GM23248 (cell line): ENCODE measurements at places on chromosomes 7 and 10. TPM values are rescaled to one million over a fixed set of nuclear protein-coding genes. Genes with fewer than 3 reads are reported as not detected.

- peak overlapping the region; percentile 37 for H3K4me3 ChIP-seq
- no peaks in the 10 kb centered on the region for H3K36me3 ChIP-seq
Observed at GRCh38 chr7:45978010-45978681, 57.1 kb upstream of the IGFBP3 start.

DNA sequence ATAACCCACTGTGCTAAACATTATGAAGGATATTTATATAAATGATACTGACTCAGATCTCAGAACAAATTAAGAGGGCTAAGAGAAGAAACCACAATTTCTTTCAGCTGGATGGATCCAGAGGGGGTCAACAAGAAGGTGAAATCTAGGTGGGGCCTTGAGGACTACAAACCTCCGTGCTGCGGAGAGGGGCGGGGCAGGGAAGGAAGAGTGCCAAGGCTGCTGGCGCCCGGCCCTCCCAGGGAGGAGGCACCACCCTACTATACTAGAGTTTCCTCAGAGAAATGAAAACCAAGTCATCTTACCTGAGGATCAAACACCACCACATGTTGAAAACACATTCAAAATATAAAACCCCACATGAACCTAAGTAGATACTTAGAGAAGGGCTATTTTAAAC, 29.3 kb upstream of the CRYGN start:
- peaks cover 51% of the 10 kb centered on the region for H3K36me3 ChIP-seq
- no peaks in the 10 kb centered on the region for H3K27me3 ChIP-seq
- no peak for DNase-seq
- H3K27ac ChIP-seq, result no peak overlapping the region

GRCh38 chr7:35418716-35419390, 165.0 kb upstream of the TBX20 start:
- no peaks in the 10 kb centered on the region for H3K36me3 ChIP-seq
- H3K4me3 ChIP-seq, result no peak overlapping the region
- H3K27ac ChIP-seq, result no peak overlapping the region
- no peak for DNase-seq
- 0 out of 2 replicates have a peak, but pooled peaks cover 17% of the 10 kb centered on the region for H3K27me3 ChIP-seq
- no peaks in the 10 kb centered on the region for H3K4me1 ChIP-seq

DNA sequence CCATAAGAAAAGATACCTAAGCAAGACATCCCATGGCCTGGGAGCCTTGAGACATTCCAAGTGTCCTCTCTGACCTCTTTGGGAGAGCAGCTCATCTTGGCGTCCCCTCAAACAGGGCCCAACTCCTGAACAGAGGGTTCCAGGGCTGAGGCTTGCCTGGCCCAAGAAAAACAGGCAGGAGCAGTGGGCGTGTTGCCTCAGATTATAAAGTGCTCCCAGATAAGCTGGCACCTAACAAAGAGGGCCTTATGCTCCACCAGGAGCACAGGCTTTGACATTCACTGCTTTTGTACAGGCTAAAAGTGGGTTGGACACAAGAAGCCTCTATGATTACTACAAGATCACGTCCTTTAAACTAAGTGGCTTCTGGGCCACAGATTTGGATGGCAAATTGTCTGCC, 193.1 kb downstream of the FGFR2 start:
- no peak for DNase-seq
- H3K27ac ChIP-seq, result no peak overlapping the region
- no peak overlapping the region for H3K4me3 ChIP-seq

DNA sequence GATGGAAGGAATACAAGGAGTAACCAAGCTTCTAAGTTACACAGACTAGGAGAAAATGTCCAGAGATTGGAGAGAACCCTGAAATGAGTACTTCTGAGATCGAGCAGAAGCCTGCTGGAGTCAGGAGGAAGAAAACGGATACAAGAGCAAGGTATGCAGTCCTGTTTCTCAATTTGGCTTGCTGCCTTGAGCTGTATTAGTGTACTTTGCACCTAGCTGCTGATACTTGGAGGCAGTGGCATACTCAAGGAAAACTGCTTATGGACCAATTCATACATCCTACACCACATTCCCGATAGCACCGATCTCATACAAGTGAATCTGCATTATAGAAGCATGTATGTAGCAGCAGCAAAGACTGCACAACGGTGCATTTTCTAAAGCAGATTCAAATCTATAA, 14.4 kb downstream of the PIP4K2A start:
- no peaks in the 10 kb centered on the region for H3K36me3 ChIP-seq
- no peak overlapping the region for H3K4me3 ChIP-seq
- no peak for DNase-seq

- no peaks in the 10 kb centered on the region for H3K4me1 ChIP-seq
- no peak for DNase-seq
- H3K27me3 ChIP-seq, result no peaks in the 10 kb centered on the region
- H3K27ac ChIP-seq, result no peak overlapping the region
Observed at GRCh38 chr7:28516390-28517172, 104.3 kb downstream of the CREB5 start.

DNA sequence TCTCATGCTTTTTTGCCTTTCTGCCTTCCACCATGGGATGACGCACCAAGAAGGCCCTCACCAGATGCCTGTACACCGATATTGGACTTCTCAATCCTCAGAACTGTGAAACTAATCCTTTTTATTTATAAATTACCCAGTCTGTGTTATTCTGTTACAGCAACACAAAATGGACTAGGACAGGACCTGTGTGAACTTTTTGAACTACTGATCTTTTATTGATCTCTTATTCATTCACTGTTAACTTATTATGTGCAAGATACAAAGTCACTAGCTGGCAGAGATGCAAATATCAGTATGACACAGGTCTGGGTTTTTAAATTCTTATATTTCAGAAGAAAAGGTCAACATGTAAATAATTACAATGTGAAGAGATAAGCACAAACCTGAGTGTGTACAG, 635.8 kb downstream of the SORCS1 start:
- H3K27me3 ChIP-seq, result no peaks in the 10 kb centered on the region
- no peaks in the 10 kb centered on the region for H3K36me3 ChIP-seq
- H3K27ac ChIP-seq, result no peak overlapping the region
- H3K4me3 ChIP-seq, result no peak overlapping the region
- no peaks in the 10 kb centered on the region for H3K4me1 ChIP-seq

DNA sequence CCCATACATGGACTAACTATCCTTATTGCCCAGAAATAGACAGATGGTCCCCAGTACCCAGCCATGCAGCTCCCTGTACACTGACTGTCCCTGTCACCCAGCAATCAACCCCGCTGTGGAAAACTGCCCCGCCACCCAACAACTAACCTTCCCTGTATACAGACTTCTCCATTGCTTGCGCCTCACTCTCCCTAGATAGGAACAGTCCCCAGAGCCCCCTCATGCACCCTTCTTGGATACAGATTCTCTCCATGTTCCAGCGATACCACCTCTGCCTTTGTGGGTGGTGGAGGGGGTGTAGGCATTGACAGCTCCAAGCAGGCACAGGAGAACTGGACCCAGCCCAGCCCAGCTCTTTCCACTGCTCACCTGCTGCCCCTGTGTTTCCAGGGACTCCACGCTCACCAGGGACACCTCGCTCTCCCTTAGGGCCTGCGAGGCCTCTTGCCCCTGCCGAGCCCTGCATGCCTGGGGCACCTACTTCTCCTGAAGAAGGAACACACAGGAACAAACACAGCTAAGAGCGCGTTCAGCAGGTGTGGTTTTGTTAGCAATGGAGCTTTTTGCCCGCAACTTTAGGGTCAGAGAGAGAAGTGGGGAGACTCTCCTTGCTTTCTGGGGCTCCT, 7.2 kb downstream of the SFTPD start:
- no peaks in the 10 kb centered on the region for H3K36me3 ChIP-seq
- H3K27ac ChIP-seq, result no peak overlapping the region
- no peaks in the 10 kb centered on the region for H3K4me1 ChIP-seq
- H3K4me3 ChIP-seq, result no peak overlapping the region
- H3K27me3 ChIP-seq, result peaks cover 12% of the 10 kb centered on the region

DNA sequence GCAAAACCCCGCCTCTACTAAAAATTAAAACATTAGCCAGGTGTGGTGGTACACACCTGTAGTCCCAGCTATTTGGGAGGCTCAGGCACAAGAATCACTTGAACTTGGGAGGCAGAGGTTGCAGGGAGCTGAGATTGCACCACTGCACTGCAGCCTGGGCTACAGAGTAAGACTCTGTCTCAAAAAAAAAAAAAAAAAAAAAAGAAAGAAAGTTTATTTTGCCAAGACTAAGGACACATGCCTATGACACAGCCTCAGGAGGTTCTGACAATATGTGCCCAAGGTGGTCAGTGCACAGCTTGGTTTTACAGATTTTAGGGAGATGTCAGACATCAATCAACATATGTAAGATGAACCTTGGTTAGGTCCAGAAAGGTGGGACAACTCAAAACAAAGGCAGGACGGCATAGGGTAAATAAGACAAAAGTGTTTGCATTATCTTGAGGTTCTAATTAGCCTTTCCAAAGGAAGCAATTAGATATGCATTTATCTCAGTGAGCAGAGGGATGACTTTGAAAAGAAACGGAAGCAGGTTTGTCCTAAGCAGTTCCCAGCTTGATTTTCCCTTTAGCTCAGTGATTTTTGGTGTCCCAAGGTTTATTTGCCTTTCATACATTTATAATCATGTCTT, 20.7 kb upstream of the OTUD1 start:
- no peak overlapping the region for H3K4me3 ChIP-seq
- H3K27me3 ChIP-seq, result no peaks in the 10 kb centered on the region; the same call in 1 of the 2 replicates
- no peak for DNase-seq
- no peaks in the 10 kb centered on the region for H3K36me3 ChIP-seq
- H3K4me1 ChIP-seq, result no peaks in the 10 kb centered on the region

- H3K4me1 ChIP-seq, result no peaks in the 10 kb centered on the region
- no peak overlapping the region for H3K4me3 ChIP-seq
- no peak overlapping the region for H3K27ac ChIP-seq
- no peaks in the 10 kb centered on the region for H3K36me3 ChIP-seq
Observed at GRCh38 chr7:149735181-149735602, 38.2 kb downstream of the ZNF467 start.

DNA sequence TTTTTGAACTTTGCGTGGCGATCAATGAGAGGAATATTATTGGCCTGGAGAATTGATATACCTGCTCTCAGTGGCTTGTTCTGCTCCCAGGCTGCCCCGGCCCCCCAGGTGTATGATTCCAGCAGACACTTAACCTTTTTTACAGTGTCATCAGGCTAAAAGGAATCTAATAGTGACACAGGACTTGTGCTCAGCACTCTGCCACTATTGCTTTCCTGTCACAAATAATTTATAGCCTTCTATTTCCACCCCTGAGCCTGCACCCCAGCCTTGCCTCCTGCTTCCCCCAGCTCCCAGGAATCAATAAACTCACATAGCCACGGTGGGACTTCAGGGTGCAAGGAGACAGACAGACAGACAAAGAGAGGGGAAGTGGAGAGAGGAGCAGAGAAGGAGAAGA, 28.3 kb downstream of the PAX2 start:
- no peak overlapping the region for H3K27ac ChIP-seq
- peaks cover 69% of the 10 kb centered on the region for H3K27me3 ChIP-seq
- DNase-seq, result no peak
- no peaks in the 10 kb centered on the region for H3K4me1 ChIP-seq
- H3K36me3 ChIP-seq, result no peaks in the 10 kb centered on the region

DNA sequence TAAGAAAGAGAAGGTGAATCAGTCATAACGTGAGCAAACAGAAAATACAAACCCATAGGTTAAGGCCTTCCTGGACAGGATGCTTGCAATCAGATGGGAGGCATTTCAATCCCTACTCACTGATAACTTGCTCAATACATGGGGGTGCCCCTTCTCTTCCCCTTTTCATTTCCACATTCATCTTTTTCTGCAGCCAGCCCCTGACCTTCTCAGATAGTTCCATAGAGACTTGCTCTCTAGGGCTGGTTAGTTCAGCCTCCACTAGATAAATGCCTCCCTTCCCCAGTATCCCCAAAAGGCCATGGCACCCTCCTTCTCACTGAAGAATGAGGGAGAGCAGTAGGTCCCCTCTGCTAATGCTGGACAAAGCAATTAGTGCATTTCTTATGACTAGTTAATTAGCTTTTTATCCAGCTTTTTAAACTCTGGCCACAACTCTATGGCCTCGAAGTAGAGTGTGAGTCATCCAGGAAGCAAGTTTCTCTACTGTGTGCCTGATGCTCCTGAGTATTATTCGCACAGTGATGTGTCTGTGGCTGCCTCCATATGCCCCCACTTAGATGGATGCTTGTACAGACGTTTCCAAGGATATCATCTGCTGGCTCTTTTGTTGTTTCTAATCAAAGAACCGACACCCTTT, 12.7 kb downstream of the CHN2 start:
- peak; percentile 42 for DNase-seq
- peaks cover 13% of the 10 kb centered on the region for H3K27me3 ChIP-seq
- H3K27ac ChIP-seq, result no peak overlapping the region
- H3K4me1 ChIP-seq, result no peaks in the 10 kb centered on the region
- no peaks in the 10 kb centered on the region for H3K36me3 ChIP-seq
- no peak overlapping the region for H3K4me3 ChIP-seq

DNA sequence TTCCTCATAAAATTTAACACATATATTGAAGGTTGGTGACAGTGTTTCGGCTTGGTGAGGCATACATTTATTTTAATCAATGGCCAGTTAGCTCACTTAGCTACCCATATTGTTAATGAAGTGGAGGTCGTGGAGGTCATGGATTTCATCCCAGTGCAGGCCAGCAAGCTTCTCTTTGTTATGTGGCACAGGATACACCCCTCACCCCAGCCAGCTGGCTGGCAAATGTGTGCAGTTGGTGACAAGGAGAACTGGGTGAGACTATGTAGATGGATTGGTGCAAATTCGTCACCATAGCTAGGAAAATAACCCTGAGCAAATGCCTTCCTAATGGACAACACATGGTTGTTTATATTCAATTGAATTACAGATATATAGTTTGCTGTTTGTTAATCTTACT, 50.5 kb upstream of the FOXP2 start:
- no peaks in the 10 kb centered on the region for H3K27me3 ChIP-seq
- H3K4me3 ChIP-seq, result no peak overlapping the region
- DNase-seq, result no peak
- H3K36me3 ChIP-seq, result no peaks in the 10 kb centered on the region
- H3K27ac ChIP-seq, result no peak overlapping the region

- no peaks in the 10 kb centered on the region for H3K36me3 ChIP-seq
- no peak overlapping the region for H3K4me3 ChIP-seq
- no peaks in the 10 kb centered on the region for H3K27me3 ChIP-seq
- H3K4me1 ChIP-seq, result no peaks in the 10 kb centered on the region
- no peak overlapping the region for H3K27ac ChIP-seq
Observed at GRCh38 chr7:68146983-68147382, 1150.3 kb downstream of the TYW1 start.

DNA sequence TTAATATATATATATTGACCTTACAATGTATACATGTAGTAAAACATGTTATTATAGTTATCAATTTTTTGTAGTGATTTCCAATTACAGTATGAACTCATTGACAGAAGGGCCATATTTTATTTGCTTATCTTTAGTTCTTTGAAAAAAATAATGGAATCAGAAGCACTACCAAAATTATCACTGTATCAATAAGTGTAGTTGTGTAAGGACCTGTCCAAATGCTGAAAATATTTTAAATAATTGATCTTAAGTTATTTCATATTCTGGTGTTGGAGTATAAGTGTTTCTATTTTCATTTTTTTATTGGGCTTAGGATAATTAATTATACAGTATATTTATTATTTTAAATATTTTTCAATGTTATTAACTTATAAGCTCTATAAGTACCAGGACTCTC, 8.5 kb upstream of the DGKB start:
- H3K36me3 ChIP-seq, result no peaks in the 10 kb centered on the region
- no peaks in the 10 kb centered on the region for H3K4me1 ChIP-seq
- H3K27me3 ChIP-seq, result no peaks in the 10 kb centered on the region
- no peak overlapping the region for H3K27ac ChIP-seq

CLDN4 gene
- not detected in 2 replicates for total RNA-seq

PARD3 gene
- 21.2 and 30.9 TPM in 2 replicates for total RNA-seq

SLC18A3 gene
- not detected in 2 replicates for total RNA-seq

FBXL13 gene
- total RNA-seq, result under 0.01 and 0.43 TPM in 2 replicates
